Fibroblast of pulmonary artery (primary cell): ENCODE measurements at places on chromosomes 1 and 21.

DNA sequence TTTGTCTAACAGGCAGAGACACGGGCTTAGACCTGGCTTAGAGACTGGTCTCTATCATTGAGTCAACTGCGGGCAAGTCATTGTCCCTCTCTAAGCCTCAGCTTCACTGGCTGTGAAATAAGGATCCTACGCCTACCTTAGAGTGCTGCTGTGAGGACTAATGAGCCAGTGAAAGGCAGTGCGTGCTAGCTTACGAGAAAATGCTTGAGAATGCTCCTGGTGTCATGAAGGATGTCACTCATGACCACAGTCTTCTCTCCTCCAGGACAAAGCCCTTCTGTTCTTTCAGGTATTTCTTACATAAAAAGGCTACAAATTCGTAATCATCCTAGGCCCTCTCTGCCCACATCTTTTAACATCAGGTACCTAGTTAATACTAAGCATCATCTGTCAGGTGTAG is 16.5 kb upstream of the A3GALT2 start:
- no peak for DNase-seq

DNA sequence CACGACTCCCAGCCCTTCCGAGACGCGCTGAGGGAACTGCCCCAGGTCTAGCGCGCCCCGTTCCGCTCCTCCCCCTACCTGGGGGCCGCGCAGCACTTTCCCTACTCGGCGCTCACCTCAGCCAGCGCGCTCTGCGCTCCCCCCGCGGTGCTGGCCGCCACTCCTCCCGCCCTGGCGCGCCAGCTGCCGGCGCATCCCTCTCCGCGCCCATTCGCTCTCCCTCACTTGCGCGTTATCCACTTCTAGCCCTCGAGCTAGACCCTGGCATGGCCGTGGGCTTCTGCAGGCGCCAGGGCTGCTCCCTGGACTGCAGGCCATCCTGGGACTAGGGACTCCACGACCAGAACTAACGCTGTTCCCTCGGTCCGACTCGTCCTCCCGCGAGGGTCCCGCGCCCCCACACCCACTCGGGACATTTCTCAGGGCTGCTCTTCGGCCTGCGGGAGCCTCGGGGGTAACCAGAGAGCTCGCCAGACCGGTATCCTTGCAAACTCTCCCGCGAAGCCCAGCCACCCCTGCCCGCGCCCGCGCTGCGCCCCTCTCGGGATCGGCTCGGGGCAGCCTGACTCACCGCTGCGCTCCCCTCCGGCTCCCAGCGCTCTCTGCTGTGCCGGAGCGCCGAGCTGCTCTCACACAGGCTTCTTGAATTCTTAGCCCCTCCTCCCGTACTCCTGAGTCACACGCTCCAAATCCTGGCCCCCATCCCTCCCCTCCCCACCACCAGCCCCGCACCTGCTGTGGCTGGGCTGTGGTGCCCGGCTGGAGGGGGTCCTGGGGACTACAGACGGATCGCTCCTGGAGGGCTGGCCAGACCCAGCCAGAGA is at the start of gene NGF:
Gene NGF (minus strand): TSS at position 617 of the 824 bp plus-strand sequence. CDS start 51,454 bp downstream, outside the sequence.
- peak; percentile 55 for DNase-seq

GRCh38 chr21:41834252-41834925 is 44.8 kb downstream of the PRDM15 start:
- DNase-seq: no peak

DNA sequence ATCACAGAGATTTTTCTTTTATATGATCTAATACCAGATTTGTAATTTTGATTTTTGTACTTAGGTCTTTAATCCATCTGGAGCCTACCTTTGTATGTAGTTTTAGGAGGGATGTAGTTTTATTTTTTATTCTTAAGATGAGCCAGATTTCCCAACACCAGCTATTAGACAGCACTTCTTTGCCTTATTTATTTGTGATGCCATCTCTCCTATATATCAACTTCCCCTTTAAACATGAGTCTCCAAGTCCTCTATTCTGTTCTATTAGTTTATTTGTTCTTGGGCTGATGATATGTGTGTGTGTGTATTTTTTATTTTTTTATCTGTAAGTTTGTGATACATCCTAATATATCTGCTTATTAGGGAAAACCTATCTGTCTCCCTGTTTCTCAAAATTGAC is 94.2 kb downstream of the PHTF1 start:
- DNase-seq: no peak

- peak; percentile 43 for DNase-seq
Observed at GRCh38 chr1:39061951-39062350, 35.8 kb downstream of the NDUFS5 start.

DNA sequence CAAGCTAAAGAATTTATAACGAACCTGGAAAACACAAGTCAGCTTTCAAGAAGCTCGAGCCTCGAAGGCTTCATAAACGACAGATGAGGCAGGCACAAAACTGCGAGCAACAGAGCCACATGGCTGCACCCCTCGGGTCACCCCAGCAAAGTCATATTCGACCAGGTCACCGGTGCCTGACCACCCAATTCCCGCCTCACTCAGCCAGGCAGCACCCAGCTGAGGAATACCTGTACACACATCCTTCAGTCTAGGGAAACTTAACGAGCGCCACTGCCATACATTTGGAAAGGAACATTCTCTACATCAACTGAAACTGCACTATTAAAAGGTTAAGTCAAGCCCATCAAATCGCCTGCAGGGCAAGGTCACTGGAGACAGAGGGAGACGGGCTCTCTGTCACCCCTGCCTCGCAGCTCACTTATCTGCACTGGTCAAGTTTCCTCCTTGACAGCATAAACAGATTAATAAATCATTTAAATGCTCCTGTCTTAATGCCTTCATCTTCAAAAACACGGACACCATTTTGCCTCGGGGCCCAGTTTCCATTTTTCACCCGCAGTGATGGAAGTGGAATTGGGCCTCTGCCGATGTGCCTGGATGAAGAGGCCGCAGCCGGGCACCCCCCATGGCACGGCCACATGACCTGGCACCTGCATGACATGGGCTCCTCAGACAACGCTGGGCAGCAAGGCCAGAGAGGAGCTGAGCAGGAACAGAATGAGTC is 20.6 kb downstream of the NPHP4 start:
- no peak for DNase-seq

- peak; percentile 89 for DNase-seq
Observed at GRCh38 chr1:224168859-224169380, 14.1 kb upstream of the DEGS1 start.

DNA sequence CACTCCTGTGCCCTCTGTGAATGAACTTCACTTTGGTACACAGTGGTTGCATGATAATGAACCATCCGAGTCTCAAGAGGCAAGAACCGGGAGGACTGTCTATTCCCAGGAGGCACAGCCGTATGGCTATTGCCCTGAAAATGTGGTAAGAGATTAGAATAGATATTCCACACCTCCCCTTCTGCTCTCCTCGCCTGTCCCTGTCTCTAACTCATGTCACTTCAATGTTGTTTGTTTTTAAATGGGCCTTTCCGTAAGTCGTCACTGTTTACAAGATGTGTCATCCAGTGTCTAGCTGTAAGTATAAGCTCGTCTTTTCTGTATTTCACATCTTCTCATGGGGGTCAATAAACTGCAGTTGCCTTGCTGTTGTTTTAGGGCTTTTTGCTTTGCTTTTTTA is 122.2 kb downstream of the PATJ start:
- no peak for DNase-seq

DNA sequence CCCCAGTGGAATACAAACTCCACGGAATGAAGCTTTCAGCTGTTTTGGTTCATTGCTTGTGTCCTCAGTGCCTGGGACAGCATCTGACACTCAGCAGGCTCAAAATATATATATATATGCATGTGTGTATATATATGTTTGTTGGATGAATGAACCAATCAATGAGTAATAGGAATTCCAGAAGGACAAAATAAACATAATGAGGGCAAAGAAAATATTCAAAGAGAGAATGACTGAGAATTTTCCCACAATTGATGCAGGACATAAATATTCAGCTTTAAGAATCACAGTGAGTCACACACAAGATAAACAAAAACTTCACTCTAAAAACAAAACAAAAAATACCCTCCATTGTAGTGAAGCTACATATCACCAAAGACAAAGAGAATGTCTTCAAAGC is 64.0 kb downstream of the CHD5 start:
- DNase-seq: peak; percentile 4

GRCh38 chr21:35428489-35428888 is 379.4 kb upstream of the RUNX1 start:
- DNase-seq: peak; percentile 55

DNA sequence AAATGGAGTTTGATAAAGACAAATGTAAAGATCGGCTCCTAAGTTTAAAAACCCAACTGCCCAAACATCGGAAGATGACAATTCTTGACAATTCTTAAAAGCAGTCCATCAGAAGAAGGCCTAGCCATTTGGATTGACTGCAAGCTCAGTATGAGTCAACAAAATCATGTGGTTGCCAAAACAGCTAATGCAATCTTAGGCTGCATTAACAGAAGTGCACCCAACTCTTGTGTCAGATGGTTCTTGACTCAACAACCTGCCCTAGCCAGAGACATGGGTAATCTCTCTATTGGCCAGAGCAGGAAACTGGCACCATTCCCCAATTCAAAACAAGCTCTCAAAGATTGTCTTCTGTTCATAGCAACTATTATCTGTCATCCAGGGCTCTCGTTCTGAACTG is 9.9 kb upstream of the NCF2 start:
- peak; percentile 97 for DNase-seq

DNA sequence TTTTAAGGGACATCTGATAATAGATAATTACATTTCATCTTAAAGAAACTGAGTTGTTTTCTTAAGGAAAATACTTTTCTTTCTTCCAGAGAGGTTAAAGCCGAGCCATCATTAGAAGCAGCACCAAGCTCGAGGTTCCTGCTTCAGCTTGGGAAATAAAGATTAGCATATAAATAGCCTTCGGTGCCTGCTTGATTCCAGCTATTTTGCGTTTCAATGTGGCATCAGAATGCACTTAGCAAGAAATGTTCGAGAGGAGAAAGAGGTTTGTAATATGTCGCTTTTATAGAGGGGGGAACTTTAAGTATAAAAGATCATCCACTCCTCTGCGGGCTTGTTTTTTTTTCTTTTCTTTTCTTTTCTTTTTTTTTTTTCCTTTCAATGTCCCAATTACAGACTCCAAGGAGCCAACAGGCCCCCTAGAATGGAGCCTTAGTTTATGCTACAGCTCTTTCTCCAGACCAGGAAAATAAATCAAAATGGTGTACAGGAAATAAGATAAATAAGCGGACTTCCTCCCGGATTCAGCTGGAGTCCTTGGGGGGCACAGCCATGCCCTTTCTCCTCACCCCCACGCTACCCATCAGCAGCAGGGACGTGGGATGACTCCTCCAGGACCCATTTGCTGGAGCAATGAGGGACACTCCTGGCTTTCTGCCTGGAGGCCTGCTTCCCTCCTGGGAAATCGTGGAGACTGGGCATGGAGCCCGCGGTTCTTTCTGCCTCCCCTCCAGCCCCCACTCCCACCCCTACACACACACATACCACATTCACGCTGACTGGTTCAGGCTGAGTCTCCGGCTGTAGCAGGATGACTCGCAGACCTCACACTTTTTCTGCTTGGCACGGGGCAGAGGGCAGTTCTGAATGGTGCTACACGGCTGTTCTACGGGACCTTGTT is 131.6 kb downstream of the RRAGC start:
- peak; percentile 96 for DNase-seq

DNA sequence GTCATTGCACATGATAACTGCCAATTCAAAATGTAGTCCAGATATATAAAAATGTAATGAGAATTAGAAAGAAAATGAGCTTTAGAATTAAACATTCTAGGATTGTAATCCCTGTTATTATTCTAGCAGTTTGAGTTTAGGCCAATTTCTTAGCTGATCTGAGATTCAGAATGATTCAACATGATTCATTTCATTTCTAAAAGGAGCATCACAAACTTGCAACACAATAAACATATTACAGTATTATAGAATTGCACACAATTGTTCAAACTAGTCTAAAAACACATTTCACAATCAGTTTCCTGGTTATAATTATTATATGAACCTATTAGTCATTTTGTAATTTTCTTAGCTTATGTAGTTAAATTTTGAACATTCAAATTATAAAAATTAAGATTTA is 43.3 kb upstream of the TSHB start:
- peak; percentile 7 for DNase-seq

DNA sequence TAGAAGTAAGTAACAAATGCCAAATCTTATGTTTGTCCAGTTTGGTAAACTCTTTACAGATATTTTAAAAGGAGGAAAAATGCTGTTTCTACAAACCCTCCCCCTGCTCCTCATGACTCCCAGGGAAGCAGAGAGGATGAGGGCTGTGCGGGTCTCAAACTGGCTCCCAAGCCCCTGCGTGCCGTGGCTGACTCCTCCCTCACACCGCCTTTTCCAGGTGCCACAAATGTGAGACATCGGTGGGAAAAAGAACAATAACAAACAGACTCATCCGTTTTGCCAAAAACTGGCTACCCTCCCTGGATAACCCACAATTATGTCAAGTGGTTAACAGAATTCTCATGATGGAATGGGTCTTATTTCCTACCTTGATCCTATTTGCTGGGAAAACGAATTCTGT is 594.6 kb downstream of the PTPRU start:
- DNase-seq: no peak

GRCh38 chr1:82116105-82116504 is 315.4 kb downstream of the ADGRL2 start:
- DNase-seq: no peak

GRCh38 chr21:43858806-43859648 is 6.0 kb upstream of the AGPAT3 start:
- DNase-seq: no peak

DNA sequence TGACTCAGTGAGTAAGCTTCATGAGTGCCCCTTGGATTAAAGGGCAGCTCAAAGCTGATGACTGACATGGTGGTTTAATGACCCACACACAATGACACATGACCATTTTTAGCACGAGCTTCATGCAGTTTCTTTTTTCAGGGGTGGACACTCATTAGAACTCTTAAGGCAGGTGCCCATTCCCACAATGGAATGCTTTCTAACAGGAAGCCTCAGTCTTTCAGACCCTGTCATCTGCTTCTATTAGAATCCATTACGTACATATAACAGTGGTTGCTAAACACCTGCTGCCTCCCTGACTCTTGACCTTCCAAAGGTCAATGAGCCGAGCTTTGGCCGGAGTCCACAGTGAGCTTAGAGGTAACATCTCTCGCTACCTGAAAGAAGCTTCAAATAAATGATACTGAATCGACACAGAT is 27.4 kb downstream of the AKNAD1 start:
- no peak for DNase-seq

GRCh38 chr1:153679337-153680119 is 1.0 kb downstream of the NPR1 start:
- DNase-seq: peak; percentile 22

GRCh38 chr1:83516369-83516768 is 482.6 kb downstream of the TTLL7 start:
- DNase-seq: no peak
